ENCODE measurements at places on chromosomes 7 and 10. TPM values are rescaled to one million over a fixed set of nuclear protein-coding genes. Genes with fewer than 3 reads are reported as not detected.

The ACTL6B gene
- total RNA-seq = 58.7 TPM

The RBP3 gene
- not detected for total RNA-seq

The LAMTOR4 gene
- 20.7 TPM for total RNA-seq

The CFAP58 gene
- total RNA-seq = 0.45 TPM

The NME8 gene
- total RNA-seq = not detected

The SPRN gene
- total RNA-seq = 5.5 TPM

The PPP1R17 gene
- total RNA-seq = 4.4 TPM

The DPY19L1 gene
- 59.2 TPM for total RNA-seq

The SLC16A12 gene
- 2.4 TPM for total RNA-seq

The FAM25C gene
- total RNA-seq = not detected

The MTERF1 gene
- total RNA-seq = 22.8 TPM

The CDK1 gene
- 46.9 TPM for total RNA-seq

The AKR1C2 gene
- total RNA-seq = 12.5 TPM

DNA sequence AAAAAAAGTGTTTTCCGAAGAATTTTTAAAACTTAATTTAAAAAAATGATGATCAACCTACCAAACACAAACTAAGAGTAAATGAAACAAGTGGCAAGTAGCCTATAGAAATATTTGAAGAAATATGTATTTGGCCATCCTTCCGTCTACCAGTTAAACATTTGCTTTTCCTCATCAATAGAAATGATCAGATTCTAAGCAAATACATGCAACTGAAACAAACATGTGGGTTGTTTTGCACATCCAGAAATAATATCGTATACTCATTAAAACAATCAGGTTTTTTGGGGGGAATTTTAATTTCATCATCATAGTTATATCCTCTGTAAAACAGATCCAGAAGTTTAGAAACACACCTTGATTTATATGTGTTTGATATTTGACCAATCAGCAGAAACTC, 1011.7 kb downstream of the GATA3 start:
- DNase-seq = no peak

- DNase-seq = no peak
Measured at GRCh38 chr7:85167636-85168035, 19.2 kb downstream of the SEMA3D start.

- no peak for DNase-seq
Measured at GRCh38 chr7:158129037-158130022, 458.3 kb downstream of the PTPRN2 start.

DNA sequence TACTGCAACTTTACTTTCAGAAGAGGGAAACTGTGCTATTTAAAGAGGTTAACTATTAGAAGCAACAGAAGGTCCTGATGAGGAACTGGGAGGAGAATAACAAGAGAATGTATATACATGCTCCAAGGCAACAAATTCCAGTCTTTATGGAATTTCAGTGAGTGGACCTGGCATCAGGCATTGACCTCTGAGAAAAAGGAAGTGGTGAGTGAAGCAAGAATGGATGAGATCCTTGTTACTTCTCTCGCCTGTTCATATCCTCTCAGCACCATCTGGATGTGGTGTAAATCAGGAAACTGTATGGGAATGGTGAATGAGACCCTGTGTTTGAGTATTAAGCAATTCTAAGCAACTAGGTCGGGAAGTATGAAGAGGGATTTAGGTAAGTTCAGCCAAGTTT, 30.3 kb upstream of the KBTBD2 start:
- DNase-seq = no peak

GRCh38 chr10:86670290-86670811, 2.0 kb downstream of the LDB3 start:
- no peak for DNase-seq

GRCh38 chr10:55400075-55400849, 599.2 kb upstream of the PCDH15 start:
- no peak for DNase-seq

GRCh38 chr7:42244828-42245227, 7.8 kb upstream of the GLI3 start:
- no peak for DNase-seq

- no peak for DNase-seq
Measured at GRCh38 chr10:20622531-20623211, 274.4 kb downstream of the NEBL start.

GRCh38 chr7:15889507-15889906, 203.0 kb upstream of the MEOX2 start:
- no peak for DNase-seq

- DNase-seq = no peak
Measured at GRCh38 chr10:86100581-86101061, 266.0 kb downstream of the GRID1 start.

DNA sequence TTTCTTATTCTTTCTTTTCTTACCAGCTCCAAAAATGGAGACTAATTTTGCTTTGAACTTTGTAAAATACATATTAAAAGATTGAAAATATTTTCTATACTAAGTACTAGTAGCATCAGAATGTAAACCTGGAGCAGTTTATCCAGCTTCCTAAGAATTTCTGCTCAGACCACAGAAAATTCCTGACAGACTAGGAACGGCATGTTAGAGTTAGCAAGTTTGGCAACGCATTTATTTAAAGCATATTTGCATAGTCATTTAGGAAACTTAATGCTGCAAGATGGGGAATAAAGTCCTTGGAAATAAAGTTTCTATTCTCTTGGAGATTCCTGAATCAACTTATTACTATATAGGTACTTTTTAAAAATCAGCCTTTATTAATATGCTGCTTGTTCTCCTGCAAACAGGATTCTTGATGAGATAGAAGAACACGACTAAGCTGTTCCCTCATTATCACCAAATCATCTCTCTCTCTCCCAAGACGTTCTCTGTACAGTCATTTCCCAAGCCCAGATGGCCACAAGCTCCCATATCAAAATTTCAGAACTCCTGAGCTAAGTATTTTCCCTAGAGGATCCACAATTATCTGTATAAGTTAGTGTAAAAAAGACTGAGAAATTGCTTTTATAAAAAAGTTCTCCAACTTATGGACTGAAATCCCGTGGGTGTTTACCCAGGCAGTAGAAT, 305.8 kb upstream of the NEBL start:
- no peak for DNase-seq

DNA sequence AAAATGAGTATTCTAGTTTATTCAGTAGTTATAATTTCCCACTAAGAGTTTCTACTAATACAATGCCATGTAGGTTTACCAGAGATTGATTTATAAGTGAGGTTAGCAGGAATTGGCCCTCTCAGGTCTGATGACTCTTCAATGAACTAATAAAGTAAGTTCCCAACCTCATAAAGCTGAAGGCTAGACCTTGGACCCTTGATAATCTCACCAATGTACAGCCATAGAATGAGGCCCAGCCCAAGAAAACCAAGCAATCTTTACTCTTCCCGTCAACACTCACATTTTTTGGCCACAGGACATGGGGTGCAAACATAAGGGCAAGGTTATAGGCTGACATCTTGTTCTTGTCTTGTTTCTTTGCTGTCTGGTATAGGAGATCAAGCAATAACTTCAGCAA, 33.3 kb downstream of the ARHGAP19 start:
- no peak for DNase-seq

GRCh38 chr7:130917669-130918128, 183.7 kb upstream of the KLF14 start:
- no peak for DNase-seq

Measured in cerebellum (tissue), 4 donors.